ENCODE measurements at places on chromosomes 7 and 10.

DNA sequence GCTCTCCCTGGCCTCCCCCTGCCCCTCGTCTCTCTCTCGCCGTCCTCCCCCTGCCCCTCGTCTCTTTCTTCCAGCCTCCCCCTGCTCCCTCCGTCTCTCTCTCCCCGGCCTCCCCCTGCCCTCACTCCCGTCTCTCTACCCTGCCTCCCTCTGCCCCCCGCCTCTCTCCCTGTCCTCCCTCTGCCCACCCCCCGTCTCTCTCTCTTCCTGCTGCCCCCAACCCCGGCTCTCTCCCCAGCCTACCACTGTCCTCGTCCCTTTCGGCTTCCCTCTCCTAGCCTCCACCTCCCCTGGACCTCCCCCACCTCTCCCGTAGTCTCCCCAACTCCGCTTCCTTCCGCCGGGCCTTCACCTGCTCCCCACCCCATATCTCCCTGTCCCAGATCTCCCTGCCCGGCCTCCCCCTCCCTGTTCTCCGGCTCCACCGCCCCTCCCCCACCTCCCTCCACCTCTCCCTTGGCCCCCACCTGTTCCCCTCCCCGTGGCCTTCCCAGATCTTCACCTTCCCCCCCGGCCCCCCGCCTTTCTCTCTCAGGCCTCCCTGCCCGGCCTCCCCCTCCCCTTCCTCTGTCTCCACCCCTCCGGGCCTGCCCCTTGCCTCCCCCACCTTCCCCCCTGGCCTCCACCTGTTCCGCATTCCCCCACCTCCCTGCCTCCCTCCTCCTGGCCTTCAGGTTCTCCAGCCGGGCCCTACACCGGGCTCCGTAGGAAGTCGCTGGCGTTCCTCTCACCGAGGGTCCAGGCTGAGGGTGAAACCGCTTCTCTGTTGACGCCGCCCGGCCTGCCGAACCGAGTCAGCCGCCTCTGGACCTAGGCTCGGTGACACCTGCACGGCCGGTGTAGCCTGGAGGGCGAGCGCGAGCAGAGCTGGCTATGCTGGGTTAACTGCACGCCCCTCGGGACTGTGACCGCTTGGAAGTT, 1.2 kb downstream of the GET4 start:
- DNase-seq: no peak

- DNase-seq: no peak
These were observed 213.4 kb downstream of the MAD1L1 start for GRCh38 chr7:2019461-2019710.

DNA sequence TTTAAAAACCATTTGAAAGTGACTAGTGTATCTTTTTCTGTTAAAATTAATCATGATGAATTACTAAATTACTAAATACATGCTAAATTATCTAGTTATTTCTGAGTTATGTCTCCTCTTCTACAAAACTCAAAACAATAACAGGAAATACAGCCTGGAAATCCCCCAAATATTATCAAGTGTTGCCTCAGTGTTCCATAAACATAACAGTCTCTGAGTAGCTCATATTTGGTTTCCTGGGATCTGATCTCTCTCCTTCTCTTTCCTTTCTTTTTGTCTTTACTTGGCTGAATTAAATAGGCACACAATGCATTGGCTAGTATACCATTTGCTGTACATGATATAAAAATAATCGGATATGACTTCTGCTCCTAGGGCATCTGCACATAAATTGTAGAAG, 277.6 kb upstream of the IGFBP3 start:
- DNase-seq: no peak

GRCh38 chr7:72924386-72924732, 536 bp upstream of the POM121 start:
- DNase-seq: no peak
